Stimulated activated CD4-positive, alpha-beta T cell treated with anti-CD3 and anti-CD28 coated beads, Interleukin-15, amount 100 ng/mL, for 48 hours (primary cell): ENCODE measurements at places on chromosomes 11 and 22.

GRCh38 chr22:31281733-31282132 is 10.6 kb downstream of the PIK3IP1 start:
- DNase-seq = no peak

- no peak for DNase-seq
Measured at GRCh38 chr11:61082931-61083531, 19.3 kb upstream of the CD5 start.

GRCh38 chr11:131618201-131618600 is 247.8 kb downstream of the NTM start:
- DNase-seq = no peak

DNA sequence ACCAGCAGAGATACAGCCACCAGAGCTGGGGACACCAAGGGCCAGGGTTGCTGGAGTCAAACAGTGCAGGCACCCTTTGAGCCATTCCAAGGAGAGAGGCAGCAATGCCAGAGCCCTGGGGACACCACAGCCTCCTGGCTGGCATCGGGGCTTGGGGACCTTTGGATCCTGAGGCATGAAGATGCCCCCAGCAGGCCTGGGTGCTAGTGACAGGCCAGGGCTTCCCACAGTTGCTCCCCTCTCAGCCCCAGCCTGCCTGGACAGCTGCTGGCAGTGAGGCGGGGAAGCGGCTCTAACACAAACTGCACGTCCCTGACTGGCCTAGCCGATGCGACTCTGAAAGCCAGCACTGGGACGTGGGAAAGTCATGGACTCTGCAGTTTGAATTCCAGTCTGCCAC is 2.7 kb downstream of the CD5 start:
- DNase-seq = no peak

GRCh38 chr11:30423279-30423648 is 100.4 kb downstream of the ARL14EP start:
- no peak for DNase-seq

DNA sequence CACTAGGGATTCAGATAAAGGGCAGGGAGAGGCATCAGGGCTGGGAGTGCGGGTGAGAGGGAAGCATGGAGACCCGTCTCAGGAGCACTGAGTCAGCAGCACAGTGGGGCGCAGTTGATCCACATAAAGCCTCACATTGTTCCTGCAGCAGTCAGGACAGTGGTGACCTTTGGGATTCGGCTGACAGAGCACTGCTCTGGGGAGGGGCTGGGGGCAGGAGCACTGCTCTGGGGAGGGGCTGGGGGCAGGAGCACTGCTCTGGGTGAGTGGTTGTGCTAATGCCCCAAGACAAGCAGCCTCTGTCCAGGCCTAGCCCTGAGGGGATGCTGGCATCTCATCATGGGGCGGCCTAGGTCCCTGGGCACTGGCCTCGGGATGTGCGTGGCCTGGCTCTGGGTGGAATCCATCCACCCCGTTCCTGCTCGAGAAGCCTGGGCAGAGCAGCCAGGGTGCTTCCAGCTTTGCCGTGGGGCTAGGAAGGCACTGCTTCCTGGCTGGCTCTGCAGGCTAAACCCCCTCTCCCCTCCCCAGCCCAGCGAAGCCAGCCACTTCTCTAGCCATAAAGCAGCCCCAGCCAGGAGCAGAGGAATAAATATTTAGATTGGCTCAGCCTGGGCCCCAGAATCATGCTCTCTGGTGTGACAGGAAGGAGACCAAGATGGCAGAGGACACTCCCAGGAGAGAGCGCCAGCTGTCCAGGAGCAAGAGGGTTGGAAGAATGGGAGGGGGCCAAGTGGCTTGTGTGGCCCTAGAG is 7.3 kb downstream of the OAF start:
- no peak for DNase-seq

GRCh38 chr11:103586756-103587155 is 449.7 kb upstream of the DDI1 start:
- DNase-seq = no peak

DNA sequence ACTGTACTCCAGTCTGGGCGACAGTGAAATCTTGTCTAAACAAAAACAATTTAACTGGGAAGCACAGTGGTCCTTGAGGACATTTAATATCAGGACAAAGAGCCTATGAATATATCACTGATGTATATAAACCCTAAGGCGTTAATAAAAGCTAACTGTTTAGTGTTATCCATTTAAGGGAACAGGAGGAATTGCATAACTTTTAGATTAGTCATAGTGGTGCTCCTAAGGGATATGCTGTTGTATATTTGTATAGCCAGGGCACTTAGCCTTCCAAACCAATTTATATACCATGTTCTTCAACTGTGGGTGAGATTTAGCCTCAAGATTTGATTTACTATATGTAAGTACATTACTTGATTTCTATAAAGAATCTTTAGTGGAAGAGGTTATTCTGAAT is 3.0 kb upstream of the CHEK1 start:
- no peak for DNase-seq

DNA sequence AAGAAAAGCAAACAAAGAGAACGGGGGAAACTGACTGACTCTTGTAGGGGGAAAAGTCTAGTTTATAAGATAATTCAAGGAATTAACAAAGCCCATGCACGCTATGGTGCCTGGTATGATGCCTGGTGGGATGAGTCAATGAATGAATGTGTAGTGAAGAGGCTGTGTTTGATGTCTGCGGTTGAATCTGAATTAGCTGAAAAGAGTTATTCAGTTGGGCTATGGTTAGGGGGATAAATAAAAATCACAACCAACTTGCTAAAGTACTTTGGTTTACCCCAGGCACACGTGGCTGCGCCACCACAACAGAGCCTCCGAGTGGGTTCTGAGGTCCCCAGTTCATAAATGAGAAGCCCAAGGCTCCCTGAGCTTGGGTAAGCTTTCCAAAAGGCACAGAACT is 369.3 kb upstream of the SYN3 start:
- DNase-seq = no peak

- no peak for DNase-seq
Measured at GRCh38 chr11:69842746-69843528, 23.7 kb upstream of the FGF3 start.

DNA sequence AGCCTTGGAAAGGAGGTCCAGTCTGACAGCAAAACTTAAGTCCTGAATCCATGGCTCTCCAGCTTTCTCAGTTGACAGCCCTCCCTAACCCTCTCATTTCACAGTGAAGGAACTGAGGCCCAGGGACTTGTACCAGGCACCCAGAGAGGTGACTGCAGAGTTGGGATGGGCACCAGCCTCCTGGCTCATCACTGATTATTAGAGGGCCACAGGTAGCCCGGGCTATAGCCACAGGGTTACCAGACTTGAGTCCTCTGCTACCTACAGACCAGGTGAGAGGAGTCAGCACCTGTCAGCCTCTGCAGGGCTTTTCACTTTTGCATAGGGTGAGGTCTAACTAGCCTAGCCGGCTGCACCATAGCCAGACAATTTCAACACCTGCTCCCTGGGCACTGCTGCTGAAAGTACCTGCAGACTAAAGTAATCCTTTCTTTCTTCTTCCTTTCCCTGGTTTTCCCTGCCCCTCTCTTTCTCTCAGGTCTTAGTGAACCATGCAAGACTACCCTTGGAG is 37.6 kb downstream of the SYT13 start:
- no peak for DNase-seq

DNA sequence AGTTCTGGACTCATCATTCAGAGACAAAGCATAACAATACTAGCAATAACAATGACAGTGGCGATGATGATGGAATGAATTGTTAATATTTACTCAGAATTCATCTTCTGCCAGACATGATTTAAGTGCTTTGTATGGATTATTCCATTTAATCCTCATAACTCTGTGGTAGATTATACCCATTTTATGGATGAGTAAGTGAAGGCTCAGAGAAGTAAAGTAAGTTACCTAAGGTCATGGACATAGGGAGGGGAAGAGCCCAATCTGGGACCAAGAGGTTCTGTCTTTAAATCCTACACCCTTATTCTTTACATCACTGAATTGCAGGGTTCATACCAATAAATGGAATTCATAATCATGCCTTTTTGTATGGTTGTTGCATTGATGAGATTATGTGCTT is 72.7 kb downstream of the MYO18B start:
- no peak for DNase-seq

- DNase-seq = peak; percentile 73
Measured at GRCh38 chr11:62728171-62728988, at the start of gene TTC9C. TTC9C (plus strand) TSS chr11:62728486; CDS start chr11:62728849, 363 bp downstream.

DNA sequence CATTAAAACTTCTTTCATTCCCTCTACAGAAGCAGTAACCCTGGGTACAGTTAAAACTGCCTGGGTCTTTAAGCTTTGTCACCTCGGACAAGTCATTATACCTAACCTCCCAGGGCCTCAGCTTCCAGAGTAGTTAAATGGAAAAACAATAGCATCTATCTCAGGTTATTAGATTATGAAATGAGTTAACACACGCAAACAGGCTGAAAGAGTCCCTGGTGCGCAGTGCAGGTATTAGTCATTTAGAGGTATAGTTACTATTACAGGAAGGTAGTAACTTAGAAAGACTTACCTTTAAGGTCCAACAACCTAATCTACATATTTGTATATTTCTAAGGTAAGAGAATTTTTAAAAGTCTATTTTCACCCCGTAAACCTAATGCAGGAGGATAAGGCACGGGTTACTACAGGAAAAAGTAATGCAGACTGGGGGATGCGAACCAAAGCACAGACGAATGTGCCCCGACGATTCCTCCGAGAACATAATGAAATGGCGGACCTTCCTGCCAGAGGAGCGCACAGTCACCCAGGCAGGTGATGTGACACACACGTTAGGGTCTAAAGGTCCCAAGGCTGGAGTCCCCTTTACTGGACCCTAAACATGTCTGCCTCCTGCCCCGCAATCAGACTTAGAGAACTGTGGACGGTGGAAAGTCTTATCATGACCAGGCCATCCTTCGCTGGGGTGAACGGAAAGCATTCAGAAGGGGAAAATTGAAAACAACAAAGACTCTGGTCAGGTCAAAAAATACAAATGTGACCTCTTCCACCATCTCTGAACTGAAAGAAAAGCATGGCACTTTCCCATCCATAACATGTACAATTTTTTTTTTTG is 1.3 kb downstream of the NAP1L4 start:
- DNase-seq = peak; percentile 40

DNA sequence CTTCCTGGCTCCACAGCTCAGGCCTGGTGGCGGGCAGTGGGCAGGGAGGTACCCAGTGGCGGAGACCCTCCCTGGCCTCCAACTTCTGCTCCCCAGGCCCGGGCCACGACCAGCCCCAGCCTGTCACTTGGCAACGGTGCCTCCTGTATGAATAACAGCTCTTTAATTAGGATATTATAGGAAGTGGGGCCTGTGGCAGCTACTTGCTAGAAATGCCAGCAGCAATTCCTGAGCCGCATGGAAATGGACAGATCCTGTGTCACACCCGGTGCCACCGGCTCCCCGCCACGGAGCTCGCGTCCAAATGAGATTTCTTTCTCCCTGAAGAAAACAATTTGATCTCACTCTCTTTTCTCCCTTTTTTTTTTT is 104.5 kb downstream of the CHST1 start:
- no peak for DNase-seq

- no peak for DNase-seq
Measured at GRCh38 chr22:39318507-39319283, 728 bp downstream of the RPL3 start.
